Activated CD4-positive, CD25-positive, alpha-beta regulatory T cell treated with anti-CD3 and anti-CD28 coated beads, Interleukin-2, amount 50 U/mL, for 24 hours (primary cell): ENCODE measurements at places on chromosomes 2 and 18.

DNA sequence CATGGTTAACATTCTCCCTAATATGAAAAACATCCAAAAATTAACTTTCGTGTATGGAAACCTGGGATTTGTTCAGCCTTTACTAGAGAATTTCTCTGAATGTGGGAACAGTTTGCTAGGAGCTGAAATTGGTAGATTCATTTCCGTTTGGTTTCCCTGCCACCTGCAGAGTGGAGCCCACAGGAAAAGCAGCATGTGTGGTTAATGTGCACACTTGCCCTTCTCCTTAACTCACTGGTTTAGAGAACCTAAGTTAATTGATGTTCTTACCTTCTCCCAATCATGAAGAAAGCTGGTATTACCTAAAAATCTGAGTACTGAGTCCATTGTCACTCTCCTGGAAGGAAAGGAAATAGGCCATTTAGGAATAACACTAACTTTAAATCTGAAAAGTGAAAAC, 37.6 kb upstream of the ASXL3 start:
- no peak for ATAC-seq

DNA sequence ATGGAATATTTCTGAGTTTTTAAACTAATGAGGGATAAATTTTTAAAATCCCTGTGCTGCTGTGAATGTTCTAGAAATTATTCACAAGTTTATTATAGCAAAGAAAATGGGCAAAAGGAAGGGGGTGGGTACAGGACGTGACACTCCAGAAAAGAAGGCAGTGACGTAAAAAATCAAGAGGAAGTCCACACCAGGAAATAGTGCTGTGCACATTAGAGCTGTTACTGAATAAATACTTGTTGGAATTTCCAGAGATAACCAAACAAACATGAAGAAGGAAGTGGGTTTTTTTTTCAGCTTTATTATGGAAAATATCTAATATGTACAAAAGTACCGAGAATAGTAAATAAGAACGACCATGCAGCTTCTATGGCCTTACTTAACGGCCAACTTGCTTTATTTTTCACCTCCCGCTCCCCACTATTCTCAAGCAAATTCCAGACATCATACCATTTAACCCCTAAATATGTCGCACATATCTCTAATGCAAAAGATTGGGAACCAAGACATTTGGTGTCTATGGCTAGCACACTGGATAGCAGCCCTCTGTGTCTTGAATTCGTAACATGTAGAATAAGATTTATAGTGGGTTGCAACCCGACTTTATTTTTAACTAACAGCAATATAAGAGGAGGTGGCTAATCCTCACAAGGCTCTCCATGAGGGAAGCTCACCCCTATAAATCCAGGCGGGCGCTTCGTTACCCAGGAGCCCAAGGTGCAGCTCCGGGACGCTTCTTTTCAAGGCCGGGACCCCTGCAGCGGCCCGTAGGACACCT, 580 bp upstream of the NDUFV2 start:
- no peak for ATAC-seq

DNA sequence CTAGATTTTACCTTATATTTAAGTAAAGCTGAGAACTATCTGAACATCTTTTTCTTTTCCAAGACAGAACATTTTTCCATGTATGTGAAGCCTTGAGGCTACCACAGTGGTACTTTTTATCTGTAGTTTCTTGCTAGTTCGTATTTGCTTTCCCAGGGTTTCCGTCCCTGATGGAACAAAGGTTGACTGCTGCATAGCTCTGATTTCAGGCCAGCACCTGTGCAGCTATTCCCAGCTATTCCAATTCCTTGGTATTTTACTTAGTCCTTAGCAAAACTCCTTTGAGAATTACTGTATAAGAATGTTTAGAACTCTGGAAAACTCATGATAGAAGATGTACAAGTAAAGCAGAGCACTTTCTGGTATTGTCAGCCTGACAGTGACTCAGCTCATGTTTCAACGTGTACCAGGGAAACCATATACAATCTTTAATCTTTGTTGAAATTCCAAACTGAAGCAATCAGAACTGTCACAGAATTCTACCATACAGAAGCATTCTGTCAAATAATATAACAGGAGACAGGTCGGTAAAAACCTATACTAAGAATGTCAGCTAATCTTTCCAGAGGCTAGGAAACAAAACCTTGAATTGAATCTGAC, 162.2 kb downstream of the PKP4 start:
- no peak for ATAC-seq

DNA sequence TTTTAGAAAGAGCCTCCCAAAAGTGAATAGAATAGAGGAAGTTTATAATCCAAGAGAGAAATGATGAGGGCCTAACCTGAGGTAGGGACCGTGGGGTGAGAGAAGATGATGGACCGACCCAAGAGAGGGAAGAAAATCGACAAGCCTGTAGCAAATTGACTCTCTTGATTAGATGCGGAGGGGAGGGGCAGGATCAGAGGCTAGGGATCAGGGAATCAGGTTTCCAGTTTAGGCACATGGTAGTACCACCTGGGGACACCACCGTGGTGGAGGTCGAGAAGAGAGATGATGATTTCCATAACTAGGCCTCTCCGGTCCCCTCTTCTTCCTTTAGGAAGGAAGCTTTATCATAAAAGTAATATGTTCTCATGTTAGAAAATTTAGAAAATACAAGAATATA, 108.7 kb upstream of the ALPP start:
- ATAC-seq = no peak

- no peak for ATAC-seq
Observed at GRCh38 chr2:167114018-167114417, 225.7 kb downstream of the XIRP2 start.

DNA sequence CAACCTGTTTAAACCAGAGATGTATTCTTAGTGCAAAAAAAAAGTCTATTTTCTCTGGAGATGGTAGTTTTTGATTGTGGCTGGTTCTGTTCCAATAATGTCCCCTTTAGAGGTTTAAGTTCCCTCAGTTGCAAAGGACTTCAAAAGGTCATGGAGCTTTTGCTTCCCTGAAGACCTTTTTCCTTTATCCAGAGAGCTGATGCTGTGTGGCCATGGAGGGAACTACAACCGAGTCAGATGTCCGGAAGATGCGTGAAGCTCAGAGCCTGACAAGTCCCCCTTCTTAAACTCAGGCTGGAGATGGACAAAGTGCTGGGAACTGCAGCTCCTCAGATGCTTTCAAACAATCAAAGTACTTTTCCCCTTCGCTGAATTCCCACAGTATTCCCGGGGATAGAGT, 176.1 kb downstream of the TMEM18 start:
- no peak for ATAC-seq

DNA sequence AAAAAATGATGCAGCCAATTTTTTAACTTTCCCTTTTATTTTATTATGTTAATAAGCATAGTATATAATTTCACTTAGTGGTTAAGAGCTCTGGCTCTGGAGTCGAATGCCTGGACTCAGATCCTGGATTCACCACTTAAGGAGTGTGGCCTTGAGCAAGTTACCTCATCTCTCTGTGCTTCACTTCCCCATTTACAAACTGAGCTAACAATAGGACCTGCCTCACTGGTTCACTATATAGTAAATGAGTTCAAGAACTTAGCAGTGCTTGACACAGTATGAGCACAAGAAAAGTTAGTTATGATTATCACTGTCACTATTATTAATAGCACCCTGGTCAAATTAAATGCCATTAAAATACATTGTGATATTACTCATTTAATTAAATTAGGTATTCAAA, 30.6 kb downstream of the SCN3A start:
- ATAC-seq = no peak

GRCh38 chr2:61538920-61539520, 864 bp upstream of the XPO1 start:
- no peak for ATAC-seq

GRCh38 chr2:43040084-43040854, 186.1 kb downstream of the ZFP36L2 start:
- ATAC-seq = no peak

DNA sequence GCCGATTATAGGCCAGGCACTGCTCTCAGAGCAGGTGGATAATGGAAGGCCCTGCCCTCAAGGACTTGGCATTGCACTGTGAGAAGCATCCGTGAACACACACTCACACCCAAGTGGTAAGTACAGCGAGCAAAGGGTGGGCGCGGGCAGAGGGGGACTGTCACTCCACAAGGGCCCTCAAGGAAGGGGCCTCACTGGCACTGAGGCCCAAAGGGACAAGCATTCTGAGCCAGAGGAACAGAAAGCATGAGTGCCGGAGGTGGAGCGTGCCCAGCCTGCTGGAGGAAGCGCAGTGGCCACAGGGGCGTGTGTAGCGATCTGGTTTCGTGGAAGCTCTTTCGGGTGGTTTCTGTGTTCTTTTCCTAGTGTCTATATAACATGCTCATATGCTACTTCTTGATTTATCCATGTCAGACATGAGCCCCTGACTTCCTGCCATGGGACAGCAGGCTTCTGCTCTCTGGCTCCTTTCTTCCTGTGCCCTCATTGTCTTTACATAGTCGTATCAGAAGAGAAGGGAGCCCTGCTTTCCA, 132.7 kb upstream of the ASB18 start:
- ATAC-seq = no peak

DNA sequence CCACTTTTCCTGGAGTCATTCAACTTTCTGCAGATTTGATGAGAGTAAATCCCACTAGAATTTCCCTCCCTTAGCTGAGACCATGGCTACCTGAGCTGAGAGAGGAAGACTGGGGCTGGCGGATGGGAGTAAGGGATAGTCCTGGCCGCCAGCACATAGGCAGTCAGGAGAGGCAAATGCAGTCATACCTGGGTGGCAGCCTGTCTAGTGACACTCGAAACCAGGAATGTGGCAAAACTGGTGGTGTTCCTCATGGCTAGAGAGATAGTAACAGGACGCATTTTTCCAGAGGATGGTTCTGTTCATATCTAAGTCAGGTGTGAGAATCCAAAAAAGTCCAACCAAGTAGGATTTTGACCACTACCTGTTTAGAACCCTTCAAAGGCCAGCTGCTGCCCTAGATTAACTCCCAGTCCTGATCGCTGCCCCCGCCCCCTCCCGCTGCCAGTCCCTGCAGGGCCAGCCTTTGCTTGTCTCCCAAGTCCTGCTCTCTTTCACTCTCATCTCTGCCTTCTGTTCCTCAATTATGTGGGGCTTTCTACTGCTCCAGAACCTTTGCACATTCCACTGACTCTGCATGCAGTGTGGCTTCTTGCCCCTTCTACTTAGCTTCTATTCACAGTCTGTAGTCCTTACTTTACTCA, 17.4 kb upstream of the SCG2 start:
- ATAC-seq = no peak

- no peak for ATAC-seq
Observed at GRCh38 chr2:208049006-208049405, 23.7 kb upstream of the PLEKHM3 start.

GRCh38 chr2:71618327-71619113, 165.2 kb downstream of the DYSF start:
- no peak for ATAC-seq

DNA sequence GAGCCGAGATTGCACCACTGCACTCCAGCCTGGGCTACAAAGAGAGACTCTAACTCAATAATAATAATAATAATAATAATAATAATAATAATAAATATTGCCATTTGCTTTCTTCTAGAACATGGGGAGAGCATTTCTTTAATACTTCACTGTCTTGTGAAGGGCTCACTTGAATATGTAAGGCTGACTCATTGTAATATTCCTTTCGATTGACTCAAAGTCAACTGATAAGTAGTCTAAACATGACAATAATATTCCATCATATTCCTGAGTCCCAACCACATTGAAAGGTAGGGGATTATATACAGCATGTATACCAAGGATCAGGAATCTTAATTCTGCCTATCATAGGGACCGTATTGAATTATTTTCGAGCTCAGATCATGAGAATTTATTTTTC, 949.2 kb downstream of the DSC3 start:
- no peak for ATAC-seq

GRCh38 chr18:26618135-26618534, 69.8 kb upstream of the KCTD1 start:
- ATAC-seq = no peak

GRCh38 chr2:30738141-30738911, 68.9 kb downstream of the CAPN13 start:
- ATAC-seq = no peak

- no peak for ATAC-seq
Observed at GRCh38 chr18:28407681-28408080, 230.8 kb upstream of the CDH2 start.

DNA sequence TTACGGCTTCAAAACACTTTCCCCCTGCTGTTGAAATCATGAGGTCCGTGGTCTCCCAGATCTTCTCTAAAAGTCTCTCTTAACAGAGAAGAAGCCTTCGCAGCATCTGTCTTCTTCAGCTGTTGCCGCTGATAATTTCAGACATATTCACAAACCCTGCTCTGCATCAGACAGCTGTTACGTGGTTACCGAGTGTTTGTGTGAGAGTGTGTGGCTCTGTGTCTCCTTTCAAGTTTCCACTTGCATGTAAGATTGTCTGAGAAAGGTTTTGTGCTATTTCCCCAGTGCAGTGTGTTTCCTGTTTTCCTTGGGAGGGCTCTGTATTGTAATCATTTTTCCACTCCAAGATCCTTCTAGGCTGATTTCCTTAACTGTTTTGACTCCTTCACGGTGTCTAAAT, 32.8 kb downstream of the MAIP1 start:
- no peak for ATAC-seq

- ATAC-seq = no peak
Observed at GRCh38 chr18:48398074-48398473, 11.1 kb downstream of the ZBTB7C start.

- ATAC-seq = peak; percentile 62
Observed at GRCh38 chr2:11692966-11693521, 23.0 kb upstream of the NTSR2 start.

GRCh38 chr2:103161456-103162289, 399.8 kb downstream of the TMEM182 start:
- no peak for ATAC-seq

GRCh38 chr18:77055429-77056300, 76.9 kb downstream of the MBP start:
- ATAC-seq = no peak

- no peak for ATAC-seq
Observed at GRCh38 chr18:56038171-56039030, 450.4 kb upstream of the TCF4 start.

- no peak for ATAC-seq
Observed at GRCh38 chr2:45886171-45886663, 234.7 kb downstream of the PRKCE start.
